LHCN-M2 (cell line): ENCODE measurements at places on chromosomes 11 and 22. TPM values are rescaled to one million over a fixed set of nuclear protein-coding genes. Genes with fewer than 3 reads are reported as not detected.

Gene FOLR3
- not detected in 2 replicates for total RNA-seq

- DNase-seq, result no peak
Measured at GRCh38 chr22:39245130-39246039, 603 bp upstream of the PDGFB start.

DNA sequence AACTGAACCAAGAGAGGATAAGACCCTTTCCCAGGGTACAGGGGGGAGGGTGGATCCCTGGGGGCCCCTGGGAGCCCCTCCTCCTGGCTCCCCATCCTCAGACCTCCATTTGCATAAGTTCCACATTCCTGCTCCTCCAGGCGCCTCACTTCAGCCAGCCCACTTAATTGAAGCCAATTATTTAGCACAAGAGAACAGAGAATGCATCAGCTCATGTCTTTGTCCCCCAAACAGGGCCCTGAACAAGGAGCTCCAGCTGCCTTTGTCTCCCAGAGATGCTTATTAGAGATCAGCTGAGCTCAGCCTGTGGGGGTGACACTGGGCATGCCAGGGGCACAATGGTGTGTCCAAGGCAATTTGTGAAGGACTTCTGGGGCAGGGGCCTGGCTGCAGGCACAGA lies 89.9 kb upstream of the PRDM11 start:
- DNase-seq, result no peak

DNA sequence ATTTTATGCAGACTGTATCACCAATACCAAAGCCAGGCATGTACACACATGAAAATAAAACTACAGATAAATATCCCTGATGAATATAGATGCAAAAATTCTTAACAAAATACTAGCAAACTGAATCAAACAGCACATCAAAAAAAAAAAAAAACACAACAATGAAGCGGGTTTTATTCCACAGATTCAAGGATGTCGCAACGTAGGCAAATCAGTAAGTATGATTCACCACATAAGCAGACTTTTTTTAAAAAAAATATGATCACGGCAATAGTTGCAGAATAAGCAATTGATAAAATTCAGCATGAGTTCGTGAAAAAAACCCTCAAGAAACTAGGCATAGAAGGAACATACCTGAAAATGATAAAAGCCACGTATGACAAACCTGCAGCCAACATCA lies 21.3 kb downstream of the OR51F1 start:
- peak; percentile 4 for DNase-seq

GRCh38 chr11:15958910-15959309 lies 397.4 kb downstream of the SOX6 start:
- DNase-seq, result no peak

GRCh38 chr11:124673333-124674167 lies at the start of the genes SIAE and SPA17:
Gene SIAE (minus strand): TSS chr11:124673739. CDS start chr11:124673708, 31 bp downstream.
Gene SPA17 (plus strand): TSS chr11:124673904. CDS start chr11:124675265, 1,361 bp downstream.
- DNase-seq, result peak; percentile 96

DNA sequence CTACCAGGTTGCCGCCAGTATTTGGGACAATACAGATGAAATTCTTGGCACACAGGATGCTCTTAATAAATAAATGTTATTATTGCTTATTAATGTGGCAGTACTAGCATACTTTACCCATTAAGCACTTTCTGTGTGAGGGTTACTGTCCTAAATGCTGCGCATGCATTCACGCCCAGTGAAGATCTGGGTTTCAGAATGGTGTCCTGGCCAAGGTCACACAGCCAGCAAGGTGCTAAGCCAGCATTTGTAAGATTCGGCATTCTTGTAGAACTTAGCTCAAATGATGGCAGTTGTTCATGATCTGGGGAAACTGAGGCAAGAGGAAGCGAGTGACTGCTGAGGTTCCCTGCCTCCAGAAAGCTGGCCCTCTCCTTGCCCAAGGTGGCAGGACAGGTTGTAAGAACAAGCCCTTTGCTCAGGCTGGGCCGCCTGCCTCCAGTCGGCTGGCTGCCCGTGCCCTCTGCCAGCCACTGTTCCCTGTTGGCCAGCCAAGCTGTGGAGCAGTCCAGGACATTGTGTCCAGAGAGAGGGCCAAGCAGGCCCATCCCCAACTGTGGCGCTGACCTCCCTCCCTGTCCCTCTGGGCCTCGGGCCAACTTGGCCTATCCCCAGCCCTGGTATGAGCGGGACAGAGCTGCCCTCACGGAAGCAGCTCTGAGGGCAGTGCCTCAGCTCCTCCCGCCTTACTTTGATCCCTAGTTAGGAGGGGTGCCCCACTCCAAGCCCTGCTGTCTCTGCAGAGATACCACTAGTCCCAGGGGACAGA lies 28.8 kb downstream of the TOB2 start:
- DNase-seq, result peak; percentile 81

GRCh38 chr11:10114593-10115404 lies 179.2 kb downstream of the SBF2 start:
- DNase-seq, result peak; percentile 60

GRCh38 chr11:77063861-77064260 lies 2.9 kb upstream of the CAPN5 start:
- no peak for DNase-seq

- no peak for DNase-seq
Measured at GRCh38 chr11:116262370-116262769, 510.4 kb downstream of the BUD13 start.

DNA sequence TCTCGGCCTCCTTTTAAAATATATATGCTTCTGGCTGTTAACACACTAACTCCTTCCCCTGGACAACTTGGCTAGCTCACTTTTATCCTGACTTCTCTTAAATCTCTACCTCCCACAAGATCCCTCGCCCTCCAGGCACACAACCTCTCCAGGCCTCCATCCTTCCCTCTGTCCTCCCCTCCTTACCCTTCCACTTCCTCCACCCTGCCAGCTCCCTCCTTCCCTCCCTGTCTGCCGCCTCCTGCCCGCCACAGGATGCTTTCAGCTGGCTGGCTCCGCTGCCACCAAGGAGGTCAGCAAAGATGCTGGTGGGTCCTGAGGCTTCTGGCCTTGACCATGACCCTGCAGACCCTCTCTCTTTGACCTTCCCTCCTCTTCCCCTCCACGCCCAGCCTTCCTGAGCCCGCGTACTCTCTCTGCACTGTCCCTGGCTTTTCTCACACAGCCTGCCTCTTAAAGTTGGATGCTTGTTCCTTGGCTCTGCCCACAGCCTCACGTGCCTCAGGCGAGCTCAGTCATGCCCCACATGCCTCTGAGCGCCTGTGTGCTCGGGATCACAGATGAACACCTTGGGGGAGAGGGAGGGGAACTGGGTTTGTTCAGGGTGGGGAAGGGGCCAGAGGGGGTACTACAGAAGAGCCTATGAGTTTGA lies 6.7 kb downstream of the NFAM1 start:
- no peak for DNase-seq
